MG63 (cell line): ENCODE measurements at places on chromosomes 4 and X.
A peak's percentile ranks its signal among the peaks of the same experiment; 100 is the strongest.

- no peak for DNase-seq
Observed at GRCh38 chrX:38192007-38192810, 28.5 kb downstream of the SRPX start.

- DNase-seq, result no peak
Observed at GRCh38 chr4:81963763-81964020, 410.1 kb downstream of the HNRNPD start.

GRCh38 chr4:87232216-87232615, 11.8 kb upstream of the KLHL8 start:
- no peak for DNase-seq

DNA sequence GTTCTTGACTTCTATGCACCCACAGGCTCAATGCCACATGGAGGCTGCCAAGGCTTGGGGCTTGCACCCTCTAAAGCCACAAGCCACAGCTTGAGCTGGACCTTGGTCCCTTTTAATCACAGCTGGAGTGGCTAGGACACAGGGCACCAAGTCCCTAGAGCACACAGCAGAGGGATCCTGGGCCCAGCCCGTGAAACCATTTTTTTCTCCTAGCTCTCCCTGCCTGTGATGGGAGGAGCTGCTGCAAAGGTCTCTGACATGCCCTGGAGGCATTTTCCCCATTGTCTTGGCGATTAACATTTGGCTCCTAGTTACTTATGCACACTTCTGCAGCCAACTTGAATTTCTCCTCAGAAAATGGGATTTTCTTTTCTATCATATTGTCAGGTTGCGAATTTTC, 410.9 kb downstream of the GRID2 start:
- no peak for DNase-seq

DNA sequence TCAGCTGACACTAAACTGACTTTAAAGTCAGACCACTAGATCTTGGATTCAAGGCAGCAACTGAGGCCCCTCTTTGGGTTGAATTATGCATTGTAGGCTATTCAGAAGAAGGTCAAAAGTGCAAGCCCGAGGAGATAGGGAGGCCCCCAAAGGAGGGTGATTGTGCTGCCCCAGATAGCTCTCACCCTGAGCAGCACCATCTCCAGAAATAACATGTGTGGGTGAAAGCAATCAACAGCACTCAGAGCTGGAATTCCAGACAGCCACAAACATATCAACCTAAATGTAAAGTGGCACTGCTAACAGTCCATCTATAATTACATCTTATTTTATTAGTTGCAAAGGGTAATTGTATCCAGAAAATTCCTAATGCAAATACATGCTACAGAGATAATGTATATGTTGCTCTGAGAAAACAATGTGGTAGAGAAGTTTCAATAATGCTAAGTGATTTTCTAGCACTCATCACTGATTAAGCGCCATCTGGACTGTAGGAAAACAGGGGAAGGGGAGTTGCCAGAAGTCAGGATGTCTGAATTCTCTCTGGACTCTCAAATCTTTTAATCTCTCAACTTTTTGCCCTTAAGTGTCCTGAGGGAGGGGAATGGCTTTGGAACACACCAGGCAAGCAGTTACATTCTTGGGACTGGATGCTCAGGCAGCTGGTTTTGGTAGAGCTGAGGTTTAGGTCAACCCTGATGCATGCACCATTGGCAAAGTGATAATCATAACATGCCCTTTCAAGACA, 61.8 kb upstream of the SFRP2 start:
- no peak for DNase-seq

- no peak for DNase-seq
Observed at GRCh38 chr4:94892051-94892450, 134.3 kb downstream of the BMPR1B start.

DNA sequence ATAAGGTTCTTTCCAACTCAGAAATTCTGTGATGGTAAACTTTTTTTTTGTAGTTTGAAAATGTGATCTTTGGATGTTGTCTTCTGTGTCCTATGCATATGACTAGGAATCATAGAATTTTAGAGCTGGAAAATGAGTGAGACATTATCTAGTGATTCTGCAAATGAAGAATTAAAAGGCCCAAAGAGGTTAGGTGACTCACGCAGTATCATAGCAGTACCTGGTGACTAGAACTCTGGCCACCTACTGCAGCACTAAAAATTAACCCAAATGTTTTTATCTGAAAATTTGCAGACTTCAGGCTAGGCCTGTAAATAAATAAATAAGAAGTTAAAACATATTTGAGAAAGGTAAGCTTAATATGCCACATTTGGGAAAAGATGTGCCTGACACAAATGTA, 52.8 kb downstream of the NFKB1 start:
- no peak for DNase-seq

- peak; percentile 41 for DNase-seq
Observed at GRCh38 chr4:73836373-73837279, at the start of gene CXCL6. CXCL6 (plus strand) TSS chr4:73836678; CDS start chr4:73836751, 73 bp downstream.

DNA sequence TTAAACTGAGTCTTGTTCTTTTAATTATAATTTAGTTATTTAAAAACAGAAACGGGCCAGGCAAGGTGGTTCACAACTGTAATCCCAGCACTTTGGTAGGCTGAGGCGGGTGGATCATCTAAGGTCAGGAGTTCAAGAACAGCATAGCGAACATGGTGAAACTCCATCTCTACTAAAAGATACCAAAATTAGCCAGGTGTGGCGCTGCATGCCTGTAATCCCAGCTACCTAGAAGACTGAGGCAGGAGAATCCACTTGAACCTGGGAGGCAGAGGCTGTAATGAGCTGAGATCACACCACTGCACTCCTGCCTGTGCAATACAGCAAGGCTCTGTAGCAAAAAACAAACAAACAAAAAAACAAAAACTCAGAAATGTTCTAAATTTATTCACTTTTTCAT, 852.9 kb downstream of the TECRL start:
- DNase-seq, result no peak

GRCh38 chr4:7518871-7519637, 84.3 kb upstream of the PSAPL1 start:
- DNase-seq, result no peak

DNA sequence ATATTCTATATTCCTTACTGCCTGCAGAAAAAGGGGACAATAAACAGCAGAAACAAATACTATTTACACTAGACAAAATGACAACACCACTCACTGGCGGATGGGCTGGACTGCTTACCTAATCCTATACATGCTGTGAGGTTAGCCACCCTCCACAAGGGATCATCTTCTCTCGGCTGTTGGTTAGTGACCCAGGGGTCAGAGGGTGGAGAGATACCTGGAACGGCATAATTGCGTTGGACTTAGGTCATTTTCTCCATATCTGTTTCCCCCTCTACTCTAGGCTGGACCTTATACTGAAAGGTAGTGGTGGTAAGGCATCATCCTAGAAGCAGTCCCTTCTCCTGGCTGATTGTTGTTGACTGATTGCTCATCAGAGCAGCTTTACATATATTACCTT, 286.8 kb upstream of the UGT8 start:
- DNase-seq, result no peak

- DNase-seq, result no peak
Observed at GRCh38 chr4:19128176-19128575, 1106.6 kb upstream of the LCORL start.

DNA sequence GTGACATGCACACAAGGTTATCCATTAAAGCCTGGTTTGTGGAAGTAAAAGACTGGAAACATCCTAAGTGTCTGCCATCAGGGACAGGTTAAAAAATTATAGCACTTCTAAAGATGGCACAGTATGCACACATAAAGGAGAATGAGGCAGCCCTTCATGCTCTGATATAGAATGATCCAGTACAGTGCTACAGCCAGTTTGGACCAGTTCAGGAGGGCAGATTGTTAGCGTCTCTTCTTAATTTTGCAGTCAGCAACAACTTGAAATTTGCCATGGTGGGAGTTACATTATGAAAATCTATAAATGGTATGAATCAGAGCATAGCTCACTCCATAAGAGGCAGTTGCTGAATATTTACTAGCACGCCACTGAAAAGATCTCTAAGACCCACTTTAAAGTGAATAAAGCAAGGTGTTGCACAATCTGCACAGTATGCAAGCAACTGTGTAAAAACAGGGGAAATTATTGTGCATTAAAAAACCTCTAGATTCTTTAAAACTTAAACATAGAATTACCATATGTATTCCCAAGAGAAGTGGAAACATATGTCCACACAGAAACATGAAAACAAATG, 20.3 kb upstream of the SOD3 start:
- DNase-seq, result no peak

DNA sequence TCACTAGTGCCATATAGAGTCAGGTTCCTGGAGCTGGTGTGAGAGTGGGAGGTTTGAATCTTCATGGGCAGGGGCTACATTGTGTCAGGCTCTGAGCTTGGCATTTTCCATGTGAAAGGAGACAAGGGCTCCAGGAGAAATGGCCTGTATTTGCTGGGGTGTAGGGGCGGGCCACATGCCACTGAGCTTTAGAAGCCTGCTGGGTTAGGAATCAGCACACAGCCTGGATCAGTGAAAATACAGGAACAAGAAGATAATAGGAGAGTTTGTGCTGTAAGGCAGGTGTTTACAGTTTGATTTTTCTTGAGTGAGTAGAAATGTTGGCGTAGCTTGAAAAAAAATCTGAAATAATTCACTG, 35.4 kb downstream of the TBC1D14 start:
- no peak for DNase-seq

DNA sequence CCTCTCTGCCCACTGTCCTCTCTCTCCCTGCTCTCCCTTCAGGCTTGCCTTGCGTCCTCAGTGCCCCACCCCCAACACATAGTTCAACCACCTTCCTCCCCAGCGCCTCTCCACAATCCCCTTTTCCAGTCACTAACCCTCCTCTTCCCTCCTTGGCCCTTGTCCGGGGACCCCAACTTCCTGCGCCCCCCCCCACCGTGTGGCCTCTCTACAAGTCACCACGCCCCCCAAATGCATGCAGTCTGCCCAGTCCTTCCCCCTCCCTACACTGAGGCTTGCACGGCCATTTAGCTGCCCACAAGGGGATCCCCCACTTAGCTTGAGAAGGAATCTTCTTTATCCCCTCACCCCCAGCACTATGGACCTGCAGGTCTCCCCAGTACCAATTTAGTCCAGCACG, 569 bp downstream of the CXCR3 start:
- no peak for DNase-seq

- no peak for DNase-seq
Observed at GRCh38 chr4:138805736-138806135, 209.8 kb upstream of the NOCT start.

- no peak for DNase-seq
Observed at GRCh38 chrX:104564921-104565703, 887 bp upstream of the IL1RAPL2 start.

DNA sequence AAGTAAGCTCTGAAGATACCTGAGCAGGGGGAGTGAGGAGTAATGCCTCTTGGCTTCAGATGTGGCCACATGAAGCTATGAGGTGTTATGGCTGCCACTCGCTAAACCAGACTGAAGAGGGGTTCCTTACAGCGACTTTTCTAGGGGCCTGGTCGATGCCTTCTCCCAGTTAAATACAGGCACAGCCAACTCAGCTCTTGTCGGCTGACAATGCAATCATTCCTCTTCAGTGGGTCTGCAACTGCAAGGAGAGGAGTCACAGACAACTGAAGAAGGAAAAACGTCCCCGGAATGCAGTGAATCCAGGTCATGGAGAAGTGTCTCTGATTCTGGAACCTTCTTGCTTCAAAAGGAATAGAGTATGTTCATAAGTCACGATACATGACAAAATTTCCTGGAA, 106.4 kb downstream of the RNF150 start:
- DNase-seq, result no peak

- no peak for DNase-seq
Observed at GRCh38 chr4:21815651-21816377, 132.8 kb downstream of the KCNIP4 start.

DNA sequence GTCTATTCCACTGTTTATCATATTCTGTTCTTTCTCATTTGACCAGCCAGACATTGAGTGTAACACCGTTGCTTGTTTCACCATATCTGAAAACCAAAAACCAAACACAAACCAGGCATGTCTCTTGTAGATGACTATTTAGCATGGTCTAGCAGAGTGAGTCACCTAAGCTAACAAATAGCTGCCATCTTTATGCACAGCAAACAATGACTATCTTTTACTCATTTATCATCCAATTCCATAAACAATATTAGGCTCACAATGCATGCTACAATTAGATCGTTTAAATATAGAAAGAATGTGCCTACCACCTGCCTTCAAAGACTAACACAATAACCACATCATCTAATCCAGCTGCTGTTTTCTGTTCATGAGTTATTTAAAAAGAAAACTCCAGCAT, 495.4 kb downstream of the PCDH19 start:
- no peak for DNase-seq

DNA sequence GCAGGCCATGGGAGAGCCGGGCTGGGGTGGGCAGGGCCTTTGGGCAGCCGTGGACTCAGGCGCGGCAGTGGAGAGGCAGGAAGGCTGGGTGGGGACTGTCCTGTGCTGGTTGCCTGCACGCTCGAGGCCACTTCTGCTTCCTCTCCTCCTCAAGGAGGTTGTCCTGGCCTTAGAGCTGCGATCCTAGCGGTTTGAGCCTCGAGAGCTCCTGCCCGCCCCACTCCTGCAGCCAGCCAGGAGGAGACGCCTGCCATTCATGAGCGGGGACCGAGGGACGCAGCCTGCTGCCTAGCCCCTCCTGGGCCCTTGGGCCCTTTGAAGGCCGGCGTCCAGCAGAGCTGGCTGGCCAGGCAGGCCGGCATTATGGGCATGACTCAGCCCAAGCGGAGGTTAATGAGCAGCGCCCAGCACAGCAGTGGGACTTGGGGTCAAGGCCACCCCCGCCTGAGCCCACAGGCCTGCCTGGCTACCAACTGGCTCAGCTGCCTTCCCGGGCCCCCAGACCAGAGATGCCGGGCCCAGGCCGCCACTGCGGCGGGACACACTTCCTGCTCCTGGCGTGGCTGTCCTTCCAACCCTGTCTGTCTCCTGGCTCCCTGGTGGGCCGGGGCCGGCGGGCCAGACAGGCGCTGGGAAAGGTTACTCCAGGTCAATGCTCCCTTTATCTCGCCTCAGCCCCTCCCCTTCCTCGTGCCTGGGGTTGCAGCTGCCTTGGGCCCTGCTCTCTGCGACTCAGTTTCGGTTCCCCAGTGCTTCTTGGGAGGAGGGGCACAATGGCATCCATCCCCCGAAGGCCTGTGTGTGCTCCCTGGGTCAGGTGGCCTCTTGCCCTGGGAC, 1.8 kb downstream of the ABCD1 start:
- peak; percentile 85 for DNase-seq

DNA sequence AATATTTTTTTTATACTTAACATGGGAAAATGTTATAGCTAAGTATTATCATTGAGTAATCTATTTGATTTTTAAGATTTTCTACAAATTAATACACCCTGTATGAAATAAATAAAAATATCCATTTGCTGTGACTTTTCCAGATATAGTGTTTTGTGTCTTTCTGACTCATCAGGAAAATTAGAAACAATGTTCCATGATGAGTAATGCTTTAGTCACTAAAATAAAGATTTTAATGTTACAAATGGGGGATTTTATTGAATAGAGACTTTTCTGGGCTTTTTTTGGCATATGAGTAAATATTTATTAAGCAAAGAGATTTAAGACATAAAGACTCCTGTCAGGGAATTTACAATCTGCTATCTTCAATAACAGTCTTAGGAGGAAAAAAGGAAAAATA, 279.2 kb upstream of the NOCT start:
- no peak for DNase-seq

DNA sequence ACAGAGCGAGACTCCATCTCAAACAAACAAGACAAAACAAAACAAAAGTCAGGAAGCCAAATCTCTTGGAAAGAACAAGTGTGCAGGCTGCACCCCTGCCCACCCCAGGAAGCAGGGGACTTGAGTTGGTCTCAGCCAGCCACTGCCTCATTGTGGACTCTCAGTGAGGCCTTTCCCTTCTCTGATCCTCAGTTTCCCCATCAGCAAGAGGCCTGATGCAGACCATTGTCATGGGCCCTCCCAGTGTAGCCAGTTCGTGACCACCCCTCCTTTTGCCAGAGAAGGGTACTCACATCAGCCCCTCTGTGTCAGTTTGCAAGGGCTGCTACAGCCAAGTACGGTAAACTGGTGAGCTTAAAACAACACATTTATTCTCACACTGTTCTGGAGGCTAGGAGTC, 48.9 kb upstream of the MAMLD1 start:
- no peak for DNase-seq
